ENCODE measurements at places on chromosomes 2 and 18.

- no peak for DNase-seq
Observed at GRCh38 chr2:61443342-61444041, 27.4 kb downstream of the USP34 start.

GRCh38 chr2:201886504-201886903 lies 80.2 kb downstream of the CDK15 start:
- no peak for DNase-seq

DNA sequence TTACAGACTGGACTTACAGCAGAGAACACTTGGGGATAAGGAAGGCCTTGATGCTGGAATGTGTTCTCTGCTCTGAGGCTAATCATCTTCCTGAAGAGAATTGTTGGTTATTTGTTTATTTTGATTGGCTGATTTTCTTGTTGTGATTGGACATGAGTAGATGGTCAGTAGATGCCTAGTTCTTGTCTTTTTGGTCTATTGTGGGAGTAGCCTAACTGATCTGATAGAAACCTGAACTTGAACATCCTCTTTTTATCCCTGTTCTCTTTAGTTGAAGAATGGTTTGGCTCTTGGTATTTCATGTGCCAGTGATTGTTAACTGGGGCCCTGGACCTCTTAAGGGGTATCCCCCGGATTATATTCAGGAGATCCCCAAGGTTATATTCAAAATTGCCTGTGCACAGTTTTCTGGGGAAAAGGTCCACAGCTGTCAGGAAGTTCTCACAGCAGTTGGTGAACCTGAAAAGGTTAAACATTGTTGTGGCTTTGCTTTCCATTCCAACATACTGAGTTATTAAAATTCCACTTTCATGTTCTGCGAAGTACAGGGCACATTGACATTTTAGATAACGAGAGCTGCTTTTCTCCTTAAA lies 13.6 kb downstream of the TWSG1 start:
- no peak for DNase-seq

DNA sequence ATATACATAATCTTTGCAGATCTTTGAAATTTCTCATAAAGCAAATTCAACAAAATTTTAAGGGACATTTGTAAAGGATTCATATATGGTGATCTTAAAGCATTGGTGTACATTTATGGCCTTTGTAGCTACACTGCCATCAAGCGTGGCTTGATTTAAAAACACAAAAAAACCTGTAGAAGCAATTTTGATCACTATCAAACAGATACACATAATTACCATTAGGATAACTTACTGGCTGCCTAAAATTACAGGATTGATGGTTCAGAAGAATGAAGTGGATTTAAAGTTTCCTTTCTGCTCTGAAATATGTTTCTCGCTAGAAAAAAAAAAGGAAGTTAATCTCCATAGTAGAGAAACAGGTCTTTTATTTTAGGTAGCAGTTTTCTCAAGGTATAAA lies 31.4 kb downstream of the MAPRE2 start:
- no peak for DNase-seq

DNA sequence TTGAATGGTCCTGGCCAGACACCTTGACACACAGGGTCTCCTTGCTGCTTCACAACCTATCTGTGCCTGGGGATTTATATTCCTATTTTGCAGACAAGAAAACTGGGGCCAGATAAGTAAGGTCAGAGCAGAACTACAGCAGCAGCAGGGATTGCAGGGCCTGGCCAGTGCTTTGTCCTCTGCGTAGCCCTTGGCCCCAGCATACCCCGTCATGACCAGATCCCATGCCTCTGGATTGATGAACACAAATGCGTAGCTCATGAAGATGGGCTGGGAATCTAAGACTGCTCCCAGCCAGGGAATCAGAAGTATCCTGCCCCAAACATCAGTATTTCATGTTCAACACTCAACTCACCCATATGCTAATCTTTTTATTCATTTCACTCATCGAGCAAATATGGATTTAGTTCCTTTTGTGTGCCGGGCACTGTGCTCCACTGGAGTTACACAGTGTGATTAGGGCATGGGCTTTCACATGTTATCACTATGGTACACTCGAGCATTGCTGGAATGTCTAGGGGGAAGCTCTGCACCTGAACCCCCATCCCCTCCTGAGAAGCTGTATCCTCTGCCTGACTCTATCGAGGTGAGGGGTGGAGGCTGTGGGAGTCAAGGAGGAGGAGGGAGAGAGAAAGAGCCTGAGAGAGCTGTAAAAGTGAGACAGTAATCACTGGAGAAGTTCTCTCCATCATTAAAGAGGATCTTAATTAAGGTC lies 143.3 kb downstream of the CYP26B1 start:
- no peak for DNase-seq

- DNase-seq = no peak
Observed at GRCh38 chr2:8309131-8309530, 372.7 kb upstream of the ID2 start.

GRCh38 chr18:28974504-28974903 lies 797.6 kb upstream of the CDH2 start:
- DNase-seq = no peak

DNA sequence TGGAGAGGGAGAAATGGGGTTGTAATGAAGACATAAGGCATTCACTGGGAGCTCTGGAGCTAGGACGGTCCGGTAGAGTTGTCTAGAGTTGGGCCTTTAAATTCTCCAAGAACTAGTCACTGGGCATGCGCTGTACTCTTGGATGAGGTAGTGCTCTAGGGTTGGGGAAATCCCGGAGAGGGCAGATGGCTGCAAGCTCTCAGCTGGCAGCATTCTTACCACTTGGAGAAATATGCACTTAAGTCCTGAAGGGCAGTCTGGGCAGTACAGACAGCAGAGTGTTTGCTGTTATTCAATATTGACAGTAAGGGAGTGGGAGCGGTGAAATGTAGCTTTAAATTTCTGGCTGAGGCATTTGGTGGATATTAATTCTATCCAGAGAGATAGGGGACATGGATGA lies 214.6 kb downstream of the RDH14 start:
- no peak for DNase-seq

DNA sequence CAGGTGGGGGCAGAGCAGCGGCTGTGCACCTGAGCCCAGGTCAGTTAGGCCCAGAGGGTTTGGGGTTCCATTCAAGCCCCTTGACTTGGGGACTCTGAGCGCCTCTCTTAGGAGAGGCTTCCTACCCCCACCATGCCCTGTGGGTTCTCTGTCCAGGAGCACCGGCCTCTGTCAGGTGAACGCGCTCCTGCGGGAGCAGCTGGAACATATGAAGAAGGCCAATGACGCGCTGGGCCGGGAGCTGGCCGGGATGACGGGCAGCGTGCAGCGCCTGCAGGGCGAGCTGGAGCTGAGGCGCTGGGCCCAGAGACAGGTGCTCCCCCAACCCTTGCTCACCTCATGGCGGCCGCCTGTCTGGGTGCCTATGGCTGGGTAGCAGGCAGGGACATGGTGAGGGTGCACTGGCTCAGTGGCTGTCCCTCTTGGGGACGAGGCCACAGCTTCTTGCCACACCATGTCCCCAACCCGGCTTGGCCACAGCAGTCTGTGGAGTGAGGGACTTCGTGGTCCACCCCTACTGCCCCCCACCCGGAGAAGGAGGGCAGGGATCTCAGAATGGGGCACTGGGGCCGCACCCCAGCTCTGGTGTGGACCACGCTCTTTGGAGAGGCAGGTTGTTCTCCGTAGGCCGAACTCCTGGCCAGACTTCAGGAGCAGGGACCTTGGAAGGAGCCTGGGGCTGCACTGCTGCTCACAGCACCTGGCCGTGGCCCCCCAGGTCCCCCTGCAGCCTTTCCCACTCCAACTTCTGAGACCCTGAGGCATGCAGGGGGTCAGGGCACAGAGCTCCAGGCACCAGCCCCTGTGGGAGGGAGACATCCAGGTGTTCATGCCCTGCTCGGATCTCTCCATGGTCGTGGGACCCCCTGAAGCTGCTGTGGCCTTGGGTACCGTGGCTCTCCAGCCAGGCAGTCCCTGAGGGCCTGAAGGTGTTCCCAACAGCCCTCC lies 19.7 kb downstream of the CROCC2 start:
- no peak for DNase-seq

DNA sequence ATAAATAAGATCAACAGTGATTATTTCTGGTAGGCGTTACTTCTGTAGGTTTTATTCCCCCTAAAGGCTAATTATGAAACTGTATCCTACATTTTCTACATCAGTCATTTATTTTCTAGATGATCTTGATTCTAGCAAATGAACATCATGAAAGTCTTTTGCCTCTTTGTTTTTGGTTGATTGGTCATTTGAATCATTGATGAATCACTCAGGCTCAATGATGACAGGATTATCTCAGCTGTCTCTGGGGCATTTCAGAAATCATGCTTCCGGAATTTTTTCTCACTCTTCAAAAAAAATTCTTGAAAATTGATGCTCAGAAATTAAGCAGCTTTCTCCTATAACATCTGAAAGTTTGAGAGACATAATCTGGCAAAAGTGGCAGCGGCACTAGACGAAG lies 298.9 kb upstream of the TCF4 start:
- no peak for DNase-seq

GRCh38 chr2:15253247-15253646 lies 307.9 kb downstream of the NBAS start:
- no peak for DNase-seq

- no peak for DNase-seq
Observed at GRCh38 chr2:112062894-112063293, 7.8 kb downstream of the TMEM87B start.

DNA sequence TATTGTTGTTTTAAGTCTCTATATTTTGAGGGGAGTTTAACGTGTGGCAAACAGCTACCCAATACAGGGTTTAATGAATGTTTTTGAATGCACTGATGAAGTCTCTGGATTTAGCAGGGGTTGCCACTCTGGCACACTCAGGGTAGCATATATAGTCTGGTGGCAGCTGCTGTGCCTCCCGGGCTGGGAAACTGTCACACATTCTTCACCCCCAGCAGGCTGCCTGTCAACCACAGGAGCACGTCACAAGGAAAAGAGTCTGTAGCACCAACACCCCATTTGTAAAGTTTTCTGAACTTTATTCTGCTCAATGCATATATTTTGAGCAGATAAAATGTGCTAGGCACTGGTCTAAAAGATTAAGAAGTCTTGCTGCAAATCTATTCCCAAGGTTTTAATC lies 39.3 kb downstream of the NGEF start:
- no peak for DNase-seq

GRCh38 chr2:195561116-195561921 lies 95.7 kb upstream of the SLC39A10 start:
- no peak for DNase-seq

GRCh38 chr2:54086157-54086556 lies 29.3 kb upstream of the ACYP2 start:
- no peak for DNase-seq

DNA sequence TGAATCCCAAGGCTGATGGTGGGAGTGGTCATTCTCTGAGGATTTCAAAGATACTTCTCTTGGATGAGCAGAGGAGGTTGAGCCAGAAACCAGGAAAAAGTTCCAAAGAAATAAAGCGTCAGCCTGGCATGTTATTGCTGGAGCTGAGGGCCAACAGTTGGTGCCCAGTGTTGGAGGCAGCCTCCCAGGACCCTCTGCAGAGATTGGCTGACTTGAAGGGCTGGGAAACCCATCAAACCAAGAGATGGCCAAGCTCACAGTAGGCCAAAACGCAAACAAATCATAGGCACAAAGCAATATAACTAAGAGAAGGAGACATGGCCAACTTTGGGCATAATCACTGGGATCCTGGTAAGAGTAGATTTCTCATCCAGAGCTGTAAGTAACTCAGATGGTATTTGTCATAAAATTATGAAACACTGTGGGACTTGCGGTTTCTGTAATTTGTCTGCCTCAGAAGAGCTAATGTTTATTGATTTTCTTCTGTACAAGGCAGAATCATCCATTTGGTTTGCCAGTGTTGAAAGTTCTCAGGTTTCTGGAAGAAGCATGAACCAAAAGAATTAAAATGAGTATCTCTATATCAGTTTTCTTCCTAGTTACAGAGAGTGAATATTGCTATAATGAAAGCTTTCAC lies 108.3 kb downstream of the ATL2 start:
- DNase-seq = no peak

- no peak for DNase-seq
Observed at GRCh38 chr18:26429535-26430226, 118.7 kb downstream of the KCTD1 start.

DNA sequence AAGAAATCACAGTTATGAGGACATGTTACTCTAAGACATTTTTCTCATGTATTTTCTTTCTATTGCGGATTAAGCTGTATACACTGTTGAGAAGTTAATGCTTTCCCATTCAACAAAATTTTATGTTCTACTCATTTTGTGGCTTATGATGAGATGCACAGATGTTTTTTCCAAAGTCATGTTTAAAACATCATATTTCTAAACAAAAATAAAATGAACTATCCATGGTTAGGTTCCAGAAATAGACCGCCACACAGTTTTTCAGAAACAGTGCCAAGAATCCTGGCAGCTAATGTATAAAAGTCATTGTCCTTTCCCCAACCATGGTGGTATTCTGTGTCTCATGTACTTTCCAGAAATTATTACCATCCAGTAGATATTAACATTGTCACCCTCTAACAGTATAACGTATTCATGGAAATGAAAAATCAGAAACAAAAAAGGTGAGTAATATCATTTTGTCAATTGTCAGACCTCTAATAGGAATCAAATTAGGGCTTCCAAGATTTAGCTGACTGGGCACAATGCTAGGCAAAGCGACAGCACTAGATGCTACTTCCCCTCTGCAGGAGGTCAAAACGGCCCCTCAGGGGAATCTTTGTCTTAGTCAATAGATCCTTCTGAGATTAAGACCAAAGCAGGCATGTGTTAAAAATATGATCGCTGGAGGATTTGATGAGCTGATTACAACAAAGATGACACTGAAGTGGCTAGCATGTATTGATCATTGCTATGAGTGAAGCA lies 54.4 kb upstream of the ZNF397 start:
- DNase-seq = no peak

DNA sequence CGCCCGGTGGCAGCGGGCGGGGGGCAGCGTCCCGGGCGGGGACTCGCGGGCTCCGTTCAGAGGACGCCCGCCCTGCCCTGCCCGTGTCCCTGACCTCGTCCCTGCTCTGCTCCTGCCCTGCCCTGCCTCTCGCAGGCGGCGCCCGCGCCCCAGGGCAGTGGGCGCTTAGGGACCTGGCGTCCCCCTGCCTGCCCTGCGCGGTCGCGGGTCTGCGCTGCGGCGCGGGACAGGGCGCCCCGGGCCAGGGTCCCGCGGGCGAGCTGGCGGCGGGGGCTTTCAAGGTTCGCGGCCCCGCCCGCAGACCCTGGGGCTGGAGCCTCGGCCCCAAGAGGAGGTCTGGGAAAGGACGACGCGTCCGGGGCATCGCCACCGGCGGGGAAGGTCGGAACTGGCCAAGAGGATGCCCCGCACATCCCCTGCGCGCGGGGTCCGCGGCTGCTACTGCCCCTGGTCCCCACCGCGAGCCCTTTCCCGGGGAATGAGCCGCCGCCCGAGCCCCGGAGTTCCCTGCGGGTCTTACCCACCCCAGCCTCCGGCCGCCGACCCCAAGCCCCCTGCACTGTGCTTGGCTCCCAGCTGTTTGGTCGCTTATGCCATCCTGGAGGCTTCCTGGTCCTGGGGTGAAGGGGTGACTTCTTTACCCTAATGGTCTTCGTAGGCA lies 679 bp downstream of the RNF144A start:
- DNase-seq = no peak

- DNase-seq = no peak
Observed at GRCh38 chr2:191638079-191638801, 39.7 kb upstream of the NABP1 start.

- DNase-seq = no peak
Observed at GRCh38 chr18:3529601-3530000, 79.6 kb downstream of the TGIF1 start.
